ENCODE measurements at places on chromosomes 5 and 9.

DNA sequence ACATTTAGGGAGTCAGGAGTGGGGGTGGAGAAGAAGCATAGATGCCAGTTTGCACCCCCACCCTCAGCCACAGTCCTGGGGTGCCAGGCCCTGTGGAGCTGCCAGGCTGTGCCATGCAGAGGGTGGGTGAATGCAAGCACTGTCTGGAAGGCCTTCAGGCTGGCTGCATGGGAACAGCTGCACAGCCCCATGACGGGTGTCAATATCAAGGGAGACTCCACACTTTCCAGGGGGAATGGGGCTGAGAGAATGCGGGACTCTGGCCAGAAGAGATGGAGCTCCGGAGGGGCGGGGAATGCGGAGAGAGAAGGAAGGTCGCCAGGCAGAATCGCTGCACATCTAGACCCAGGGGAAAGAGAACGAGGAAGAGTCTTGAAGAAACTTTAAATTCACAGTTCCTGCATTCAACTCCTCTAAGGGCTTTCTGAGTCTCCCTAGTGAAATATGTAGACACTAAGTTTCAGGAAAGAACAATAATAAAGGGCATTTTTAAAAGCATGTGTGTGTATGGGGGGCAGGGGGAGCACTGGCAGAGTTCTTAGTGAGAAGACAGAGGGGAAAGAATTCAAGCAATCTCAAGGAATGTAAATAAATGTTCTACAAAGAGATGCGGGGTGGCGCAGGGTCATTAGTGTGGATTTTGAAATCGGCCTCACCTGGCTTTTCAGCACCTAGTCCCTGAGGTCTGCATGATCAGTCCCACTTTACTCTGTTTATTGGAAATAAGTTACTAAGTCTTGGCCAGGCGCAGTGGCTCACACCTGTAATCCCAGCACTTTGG, 59.1 kb downstream of the BOD1 start:
- peak; percentile 94 for DNase-seq

DNA sequence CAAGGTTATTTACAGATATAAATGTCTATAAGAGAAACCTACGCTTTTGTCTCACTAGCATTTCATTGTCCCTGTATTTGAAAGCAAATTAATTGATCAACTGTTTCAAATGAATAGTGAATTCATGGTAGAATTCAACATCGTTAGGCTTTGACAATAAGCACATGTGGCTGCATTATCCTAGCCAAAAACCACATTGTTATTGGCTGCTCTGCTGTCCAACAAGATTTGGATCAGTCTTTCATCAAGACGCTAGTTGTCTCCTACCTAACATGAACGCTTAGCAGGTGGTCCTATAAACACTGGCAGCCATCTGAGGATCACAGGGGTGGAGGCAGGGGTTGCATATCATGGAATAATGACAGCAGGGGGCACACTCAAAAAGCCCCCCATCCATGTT, 455.0 kb downstream of the CTNND2 start:
- no peak for DNase-seq

DNA sequence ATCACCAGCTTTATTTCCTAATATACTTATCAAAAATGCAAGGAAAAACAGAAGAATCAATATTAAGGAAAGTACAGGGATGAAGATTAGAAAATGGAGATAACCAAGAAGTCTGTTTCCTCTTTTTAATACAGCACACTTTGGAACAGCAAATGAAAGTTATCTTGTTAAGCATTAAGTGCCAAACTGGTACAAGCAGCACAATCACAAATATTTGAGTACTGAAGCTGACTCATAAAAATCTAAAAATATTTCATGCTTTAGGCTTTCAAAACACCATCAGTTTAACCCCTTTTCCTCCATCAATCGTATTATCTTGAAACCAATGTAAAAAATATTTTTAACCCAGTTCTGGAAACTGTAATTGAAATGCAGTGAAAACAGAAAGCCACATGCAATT, 2.7 kb downstream of the FBXW11 start:
- no peak for DNase-seq

DNA sequence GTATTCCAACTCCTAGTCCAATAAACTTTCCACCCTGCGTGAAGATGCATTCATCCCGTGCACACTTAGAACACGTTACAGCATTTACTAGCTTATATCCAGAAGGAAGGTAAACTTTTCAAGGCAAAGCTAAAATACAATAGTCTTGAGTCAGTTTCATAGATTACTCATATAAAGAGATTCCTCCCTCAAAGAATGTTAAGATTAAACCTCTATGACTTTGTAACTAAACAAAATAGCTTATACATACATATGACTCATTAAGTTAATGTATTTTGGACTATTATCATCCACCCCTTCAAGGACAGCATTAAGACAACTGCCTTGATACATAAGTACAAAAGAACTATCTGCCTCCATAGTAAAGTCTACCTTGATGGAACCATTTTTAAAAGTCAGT, 36.1 kb downstream of the TLE1 start:
- DNase-seq: no peak

- DNase-seq: no peak
These were observed 372.0 kb upstream of the KCNN2 start for GRCh38 chr5:113989913-113990305.

- no peak for DNase-seq
These were observed 2.6 kb upstream of the SLC25A51 start for GRCh38 chr9:37906312-37907239.

DNA sequence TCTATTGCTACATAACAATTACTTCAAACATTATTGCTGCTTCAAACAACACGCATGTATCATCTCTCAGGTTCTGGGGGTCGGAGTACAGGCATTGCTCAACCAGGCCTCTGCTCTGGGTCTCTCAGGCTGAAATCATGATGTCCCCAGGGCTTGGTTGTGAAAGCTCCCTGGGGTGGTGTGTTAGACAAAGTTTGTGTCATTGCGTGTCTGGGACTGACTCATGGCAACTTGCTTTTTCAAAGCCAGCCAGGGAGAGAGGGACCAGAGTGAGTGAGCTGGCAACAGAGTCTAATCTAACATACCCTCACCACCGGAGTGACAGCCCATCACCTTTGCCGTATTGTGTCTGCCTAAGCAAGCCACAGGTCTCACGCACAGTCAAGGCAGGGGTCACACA, 259.2 kb upstream of the NFIL3 start:
- no peak for DNase-seq

GRCh38 chr5:149849966-149850910, 94.4 kb downstream of the PDE6A start:
- DNase-seq: no peak

- no peak for DNase-seq
These were observed 295.1 kb downstream of the TLE1 start for GRCh38 chr9:81393985-81394811.

DNA sequence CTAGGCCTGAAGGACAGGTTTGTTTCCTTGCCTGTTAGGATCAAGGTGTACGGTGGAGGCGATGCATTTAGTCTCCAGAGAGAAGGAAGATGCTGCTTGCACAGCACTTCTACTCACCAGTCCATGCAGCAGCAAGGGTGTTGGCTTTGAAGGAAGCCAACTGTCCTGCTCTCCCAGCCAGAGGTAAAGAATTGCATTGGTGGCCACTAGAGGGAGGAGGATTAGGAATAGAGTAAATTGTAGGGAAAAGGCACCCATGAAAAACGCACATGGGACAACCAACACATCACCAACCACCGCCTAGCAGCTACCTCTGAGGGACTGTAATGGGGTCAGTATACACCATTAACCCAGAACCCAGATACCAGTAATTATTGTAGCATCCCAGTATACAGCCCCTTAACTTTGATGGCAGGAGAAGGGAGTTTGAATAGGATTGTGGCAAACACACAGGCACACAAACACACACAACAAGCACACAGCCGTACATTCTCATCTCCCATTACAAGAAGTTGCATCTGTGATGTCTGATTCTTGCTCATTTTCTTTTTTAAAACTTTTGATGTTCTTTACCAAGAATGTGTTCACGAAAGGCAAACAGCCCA, 267.7 kb downstream of the ADAMTS6 start:
- no peak for DNase-seq

DNA sequence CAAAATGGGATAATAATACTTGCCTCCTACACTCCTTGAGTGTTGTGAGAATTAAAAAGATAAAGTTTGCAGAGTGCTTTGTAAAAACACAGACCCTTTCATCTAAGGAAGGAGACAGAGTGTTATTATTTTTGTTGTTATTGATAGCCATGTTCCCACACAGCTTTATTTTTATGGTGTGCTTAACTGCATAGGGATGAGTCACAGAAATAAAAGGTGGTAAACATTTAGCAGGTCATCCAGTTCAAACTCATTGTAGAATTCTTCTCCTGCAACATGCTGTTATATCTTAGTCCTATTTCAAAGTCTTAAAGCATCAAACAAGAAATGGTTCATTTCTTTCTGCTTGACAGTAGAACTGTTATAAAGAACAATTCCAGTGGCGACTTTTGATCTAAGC, 367.5 kb upstream of the ACTBL2 start:
- DNase-seq: no peak

GRCh38 chr9:84381508-84381907, 41.0 kb upstream of the SLC28A3 start:
- no peak for DNase-seq

- DNase-seq: no peak
These were observed 7.1 kb downstream of the PRKAA1 start for GRCh38 chr5:40790947-40791593.

- no peak for DNase-seq
These were observed 32.6 kb downstream of the SSBP2 start for GRCh38 chr5:81718300-81718699.

DNA sequence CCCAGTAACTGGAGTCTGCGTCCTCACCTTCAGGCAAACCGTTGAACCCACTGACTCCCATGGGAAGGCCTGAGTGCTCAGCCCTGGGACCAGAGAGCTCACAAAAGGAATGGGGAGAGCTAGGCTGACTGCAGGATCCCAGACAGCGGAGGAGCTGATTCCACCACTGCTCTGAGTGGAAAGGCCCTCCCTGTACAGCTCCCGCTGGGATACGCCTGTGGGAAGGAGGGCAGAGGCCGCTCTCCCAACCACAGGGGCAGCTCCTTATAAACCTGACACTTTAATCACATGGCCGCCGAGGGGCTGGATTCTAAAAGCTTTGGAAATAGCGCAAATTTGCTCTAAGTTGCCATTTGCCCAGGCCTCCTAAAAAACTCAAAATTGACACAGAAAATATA, 37.1 kb downstream of the DBH start:
- no peak for DNase-seq

- no peak for DNase-seq
These were observed 658.8 kb downstream of the ACTL7B start for GRCh38 chr9:108197008-108197365.

- DNase-seq: no peak
These were observed 26.4 kb upstream of the TMEM171 start for GRCh38 chr5:73093943-73094342.

DNA sequence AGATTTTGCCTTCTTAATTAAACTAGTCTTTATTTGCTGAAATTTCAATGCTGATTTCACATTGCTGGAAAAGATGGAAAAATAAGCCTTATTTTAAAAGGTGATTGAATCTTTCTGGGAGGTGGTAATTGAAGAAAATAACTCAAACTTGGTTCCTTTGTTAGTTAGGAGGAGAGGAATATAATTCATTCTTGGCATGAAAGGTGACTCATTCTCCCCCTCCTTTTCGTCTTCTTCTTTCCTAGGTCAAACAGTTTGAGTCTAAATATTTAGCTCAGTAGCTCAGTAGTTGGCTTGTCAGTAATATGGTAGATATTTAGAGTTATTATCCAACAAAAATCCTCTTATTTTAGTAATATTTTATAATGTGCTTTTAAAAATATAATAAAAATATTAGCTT, 353.9 kb upstream of the MEF2C start:
- no peak for DNase-seq

- DNase-seq: no peak
These were observed 31.7 kb upstream of the NR3C1 start for GRCh38 chr5:143435210-143435657.

DNA sequence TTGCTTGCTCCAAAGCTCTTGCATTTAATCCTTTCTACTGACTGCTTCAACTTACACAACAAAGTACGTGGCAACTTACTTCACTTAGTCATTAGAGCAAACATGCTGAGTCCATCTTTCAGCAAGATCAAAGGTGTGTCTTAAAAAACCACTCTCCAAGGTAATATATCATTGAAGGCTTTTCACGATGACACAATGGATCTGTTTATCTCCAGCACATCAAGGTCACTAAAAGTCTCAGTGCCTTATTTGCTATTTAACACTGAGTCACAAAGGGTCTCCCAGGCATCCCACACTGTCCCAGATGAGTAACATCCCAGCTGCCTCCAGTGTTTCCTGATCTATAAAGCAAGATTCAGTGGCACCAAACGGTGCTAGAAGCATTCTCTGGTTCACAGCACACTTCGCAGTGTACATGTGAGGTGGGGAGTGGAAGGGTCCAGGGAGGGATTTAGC, 3.7 kb upstream of the CLK4 start:
- DNase-seq: no peak

DNA sequence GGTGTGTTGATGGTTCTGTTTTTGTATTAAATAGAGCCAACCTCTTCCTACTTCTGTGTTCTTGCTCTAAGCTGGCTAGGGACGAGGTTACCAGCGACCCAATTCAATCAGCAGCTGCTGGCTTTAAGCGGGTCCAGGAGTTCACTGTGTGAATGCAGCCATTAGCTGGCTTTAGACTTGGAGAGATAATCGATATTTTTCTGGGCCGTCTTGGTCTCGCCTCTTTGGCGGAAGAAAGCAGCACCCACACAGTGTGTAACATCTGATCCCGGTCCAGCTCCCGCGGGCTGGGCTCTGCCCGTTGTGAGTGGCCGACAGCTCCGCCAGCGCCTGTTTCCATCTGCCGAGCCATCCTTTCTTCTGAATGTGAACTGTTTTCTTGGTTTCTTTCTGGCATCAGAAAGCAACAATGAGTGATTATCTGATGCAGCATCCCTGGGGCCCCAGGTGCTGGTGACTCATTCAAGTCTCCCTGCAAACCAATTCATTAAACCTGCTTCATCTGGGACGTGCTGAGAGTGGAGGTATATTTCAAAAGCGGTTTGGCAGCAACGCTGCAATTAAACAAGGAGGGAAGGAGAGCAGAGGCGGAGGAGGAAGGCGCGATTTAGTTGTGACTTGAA, 90.8 kb upstream of the IRX4 start:
- peak; percentile 4 for DNase-seq

DNA sequence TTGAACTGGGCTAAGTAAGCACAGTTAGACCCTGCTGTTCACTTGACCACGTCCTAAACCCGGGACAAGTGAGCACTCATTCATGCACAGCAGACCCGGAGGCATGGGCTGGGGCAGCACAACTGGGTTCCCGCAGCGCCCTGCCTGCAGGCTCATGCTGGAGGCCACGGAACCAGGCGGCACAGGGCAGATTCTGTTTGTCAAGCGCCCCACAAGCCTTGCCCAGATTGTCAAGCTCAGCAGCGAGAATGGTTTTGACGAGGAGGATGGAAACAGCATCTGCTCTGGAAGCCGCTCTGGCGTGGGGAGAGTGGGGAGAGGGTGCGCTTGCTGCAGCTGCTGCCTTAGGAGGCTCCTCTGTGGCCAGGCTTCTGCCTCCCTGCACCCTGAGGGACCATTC, 32.7 kb downstream of the PRRT1B start:
- no peak for DNase-seq

GRCh38 chr9:83959061-83959460, 21.0 kb downstream of the HNRNPK start:
- DNase-seq: no peak

- no peak for DNase-seq
These were observed 37.7 kb upstream of the STXBP1 start for GRCh38 chr9:127574072-127574993.

Data from amygdala (tissue), 56 donors.